ENCODE measurements at places on chromosomes 7 and 10. TPM values are rescaled to one million over a fixed set of nuclear protein-coding genes. Genes with fewer than 3 reads are reported as not detected.
A peak's percentile ranks its signal among the peaks of the same experiment; 100 is the strongest.

The FKBP6 gene
- not detected for total RNA-seq

The CASD1 gene
- 19.4 TPM for total RNA-seq

The STX1A gene
- 15.9 TPM for total RNA-seq

The AGAP4 gene
- 3.8 TPM for total RNA-seq

The OTUD1 gene
- 11.5 TPM for total RNA-seq

The DOCK1 gene
- 106 TPM for total RNA-seq

DNA sequence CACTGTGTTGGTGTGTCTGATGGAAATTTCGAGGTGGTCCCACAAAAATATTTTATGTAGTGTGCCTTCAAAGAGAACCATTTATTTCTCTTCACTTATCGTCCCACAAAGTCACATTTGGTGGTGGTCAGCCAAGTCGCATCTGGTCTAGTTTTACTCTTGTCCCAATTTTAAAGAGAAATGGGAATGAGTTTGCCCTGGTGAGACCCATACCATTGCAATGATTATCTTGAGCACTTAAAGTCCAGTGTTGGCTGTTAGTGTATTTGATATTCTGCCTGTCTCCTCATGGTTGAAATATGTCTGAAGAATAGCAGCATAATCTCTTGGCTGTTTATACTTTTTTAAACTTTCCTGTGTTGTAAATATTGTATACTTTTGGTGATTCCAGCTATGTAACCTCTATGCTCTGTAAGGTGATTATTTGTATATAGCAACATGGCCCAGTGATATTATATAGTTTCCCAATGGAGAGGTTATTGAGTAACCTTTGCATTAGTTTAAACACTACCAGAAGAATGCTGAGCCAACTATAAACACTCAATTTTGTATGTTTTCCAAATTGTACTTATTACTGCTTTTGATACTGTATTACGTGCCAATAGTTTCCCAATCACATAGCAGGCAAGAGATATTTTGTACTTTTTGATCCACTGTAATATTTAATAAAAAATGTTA lies 172.2 kb downstream of the RTKN2 start:
- H3K27ac ChIP-seq, result peak overlapping the region; percentile 3
- no peaks in the 10 kb centered on the region for H3K27me3 ChIP-seq
- peaks cover 28% of the 10 kb centered on the region for H3K36me3 ChIP-seq
- no peak for DNase-seq
- H3K4me3 ChIP-seq, result no peak overlapping the region
- H3K4me1 ChIP-seq, result peaks cover 49% of the 10 kb centered on the region

- no peaks in the 10 kb centered on the region for H3K27me3 ChIP-seq
- no peak for DNase-seq
- no peak overlapping the region for H3K27ac ChIP-seq
Observed at GRCh38 chr7:47355684-47356083, 226.2 kb downstream of the TNS3 start.

DNA sequence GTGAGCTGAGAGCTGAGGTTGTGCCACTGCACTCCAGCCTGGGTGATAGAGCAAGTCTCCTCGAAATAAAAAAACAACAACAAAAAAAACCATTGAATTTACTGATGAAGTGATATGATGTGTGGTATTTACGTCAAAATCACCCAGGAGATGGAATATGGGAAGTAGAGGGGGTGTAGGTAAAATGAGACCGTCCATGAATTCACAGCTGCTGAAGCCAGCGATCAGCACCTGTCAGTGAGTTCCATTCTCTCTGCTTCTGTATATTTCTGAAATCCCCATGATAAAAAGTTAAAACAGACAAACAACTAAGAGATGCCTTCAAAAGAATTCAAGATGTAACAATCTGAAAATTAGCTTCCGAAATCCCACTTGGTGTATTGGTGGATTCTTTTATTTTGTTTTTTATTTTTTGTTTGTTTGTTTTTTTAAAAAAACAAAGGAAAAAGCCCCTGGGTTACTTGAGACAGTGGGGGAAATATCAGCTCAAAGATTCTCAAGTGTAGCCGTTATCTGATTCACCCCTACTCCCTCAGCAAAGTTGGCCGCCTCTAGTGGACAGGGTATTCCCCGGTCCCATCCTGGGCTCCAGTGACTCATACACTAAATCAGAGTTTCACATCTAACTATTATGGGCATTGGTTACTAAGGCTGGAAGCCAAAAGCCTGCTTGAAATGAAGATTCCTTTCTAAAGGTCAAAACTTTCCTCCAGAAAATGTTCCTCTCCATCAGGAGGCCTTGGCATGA lies 76.4 kb downstream of the MAP3K8 start:
- H3K27ac ChIP-seq, result peak overlapping the region; percentile 6
- H3K4me3 ChIP-seq, result no peak overlapping the region
- H3K36me3 ChIP-seq, result no peaks in the 10 kb centered on the region
- H3K27me3 ChIP-seq, result no peaks in the 10 kb centered on the region
- H3K4me1 ChIP-seq, result peaks cover 14% of the 10 kb centered on the region

GRCh38 chr7:55092186-55092974 lies 73.6 kb downstream of the EGFR start:
- no peak overlapping the region for H3K4me3 ChIP-seq
- DNase-seq, result no peak
- H3K36me3 ChIP-seq, result peaks cover 4% of the 10 kb centered on the region
- H3K4me1 ChIP-seq, result peaks cover 18% of the 10 kb centered on the region

- no peaks in the 10 kb centered on the region for H3K4me1 ChIP-seq
- H3K27ac ChIP-seq, result no peak overlapping the region
- no peak for DNase-seq
- no peaks in the 10 kb centered on the region for H3K36me3 ChIP-seq
- H3K27me3 ChIP-seq, result no peaks in the 10 kb centered on the region
Observed at GRCh38 chr7:144653449-144653848, 182.4 kb downstream of the TPK1 start.

GRCh38 chr10:132439025-132439388 lies 42.0 kb downstream of the PWWP2B start:
- H3K4me3 ChIP-seq, result no peak overlapping the region
- H3K4me1 ChIP-seq, result no peaks in the 10 kb centered on the region
- no peak overlapping the region for H3K27ac ChIP-seq
- no peaks in the 10 kb centered on the region for H3K36me3 ChIP-seq
- H3K27me3 ChIP-seq, result no peaks in the 10 kb centered on the region

- no peaks in the 10 kb centered on the region for H3K4me1 ChIP-seq
- peaks cover 13% of the 10 kb centered on the region for H3K27me3 ChIP-seq
- H3K4me3 ChIP-seq, result no peak overlapping the region
- no peak overlapping the region for H3K27ac ChIP-seq
- DNase-seq, result peak; percentile 29
- no peaks in the 10 kb centered on the region for H3K36me3 ChIP-seq
Observed at GRCh38 chr7:155597753-155598140, 46.7 kb upstream of the RBM33 start.

DNA sequence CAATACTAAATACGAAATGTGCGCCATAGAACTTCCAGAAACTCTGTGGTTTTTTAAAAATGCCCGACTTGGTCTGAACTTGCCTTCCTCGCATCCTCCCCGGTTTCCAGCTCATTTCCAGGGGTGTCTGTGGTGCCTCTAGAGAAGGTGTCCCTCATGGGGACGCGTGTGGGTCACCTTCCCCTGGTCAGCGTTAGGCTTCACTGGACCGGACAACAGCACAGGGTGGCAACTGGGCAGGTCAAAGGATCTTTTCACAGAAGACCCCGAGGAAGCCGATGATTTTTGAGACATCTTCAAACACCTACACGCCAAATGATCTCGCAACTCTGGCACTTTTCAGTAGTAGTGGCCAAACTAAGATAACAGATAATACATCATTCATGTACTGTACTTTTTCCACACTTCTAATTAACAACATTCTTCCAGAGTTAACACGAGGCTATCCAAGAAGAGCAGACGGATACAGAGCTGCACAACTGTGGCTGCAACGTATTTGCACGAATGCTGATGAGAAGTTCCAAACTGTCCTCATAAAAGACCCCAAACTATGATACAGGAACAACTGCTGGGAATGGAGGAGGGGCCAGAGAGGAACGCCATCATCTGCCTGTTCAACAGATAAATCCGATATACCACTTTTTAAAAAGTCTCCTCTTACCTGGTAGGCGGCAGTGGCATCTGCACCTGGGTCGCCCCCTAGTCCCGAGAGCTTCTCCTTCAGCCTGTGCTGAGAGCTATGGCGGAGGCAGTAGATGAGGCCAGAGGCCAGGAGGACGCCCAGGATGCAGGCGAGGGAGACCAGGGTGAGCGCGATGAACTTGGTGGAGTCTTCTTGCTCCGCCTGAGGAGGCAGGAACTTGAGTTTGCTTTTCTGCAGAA lies 345.5 kb downstream of the DNAJB6 start:
- no peak overlapping the region for H3K27ac ChIP-seq
- no peaks in the 10 kb centered on the region for H3K36me3 ChIP-seq
- peaks cover 38% of the 10 kb centered on the region for H3K27me3 ChIP-seq
- no peaks in the 10 kb centered on the region for H3K4me1 ChIP-seq
- DNase-seq, result no peak
- H3K4me3 ChIP-seq, result no peak overlapping the region

GRCh38 chr10:6781133-6781770 lies 201.2 kb upstream of the PRKCQ start:
- peaks cover 8% of the 10 kb centered on the region for H3K4me1 ChIP-seq
- H3K27ac ChIP-seq, result no peak overlapping the region
- no peaks in the 10 kb centered on the region for H3K27me3 ChIP-seq
- no peak for DNase-seq
- H3K4me3 ChIP-seq, result no peak overlapping the region

DNA sequence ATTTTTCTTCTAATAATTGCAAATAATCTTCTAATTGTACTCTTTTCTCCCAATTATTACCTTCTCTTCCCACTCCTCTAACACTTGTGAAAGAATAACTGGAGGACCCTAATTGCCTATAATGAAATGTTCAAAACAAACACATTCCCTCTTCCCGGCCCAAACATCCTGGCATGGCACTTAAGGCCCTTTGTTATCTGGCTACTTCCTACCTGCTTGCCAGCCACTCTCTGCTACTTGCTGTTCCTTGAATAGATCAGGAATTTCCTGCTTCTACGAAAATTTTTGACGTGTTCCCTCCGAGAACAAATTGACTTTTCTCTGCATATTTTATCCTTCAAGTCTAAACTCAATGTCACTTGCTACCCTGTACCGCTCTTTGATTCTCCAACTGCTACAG lies 56.1 kb upstream of the NOBOX start:
- H3K4me1 ChIP-seq, result no peaks in the 10 kb centered on the region
- no peak overlapping the region for H3K27ac ChIP-seq
- H3K4me3 ChIP-seq, result no peak overlapping the region
- H3K36me3 ChIP-seq, result no peaks in the 10 kb centered on the region
- DNase-seq, result no peak

DNA sequence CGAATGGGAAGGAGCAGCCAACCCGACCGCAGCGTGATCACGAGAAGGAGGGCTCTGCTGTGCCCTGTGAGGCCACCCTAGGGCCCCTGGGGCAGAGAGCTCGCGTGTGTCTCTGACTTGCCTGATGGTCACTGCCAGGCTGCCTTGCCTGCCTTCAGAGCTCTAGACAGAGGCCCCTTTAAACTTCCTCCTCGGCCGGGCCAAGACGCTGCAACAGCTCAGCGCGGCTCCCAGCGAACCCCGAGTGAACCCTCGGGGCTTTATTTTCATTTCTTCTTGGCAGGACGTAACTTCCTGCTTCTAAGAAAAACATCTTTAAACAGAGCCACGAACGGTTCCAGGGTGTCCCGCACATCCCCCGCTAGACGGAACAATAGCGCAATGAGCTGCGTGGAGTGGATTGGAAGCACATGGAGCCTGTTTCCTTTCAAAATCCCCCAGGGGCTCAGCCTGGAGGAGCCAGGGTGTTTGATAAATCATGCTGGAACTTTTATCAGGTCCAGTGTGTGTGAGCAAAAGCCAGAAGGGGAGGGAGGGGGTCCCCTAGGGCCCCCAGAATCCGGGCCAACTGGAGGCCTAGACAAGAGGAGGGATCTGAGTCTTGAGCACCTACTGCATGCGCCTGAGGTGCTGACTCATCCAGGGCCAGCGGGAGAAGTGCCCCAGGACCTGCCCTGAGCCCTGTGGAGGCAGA lies 134.1 kb upstream of the GDF10 start:
- H3K36me3 ChIP-seq, result no peaks in the 10 kb centered on the region
- H3K27me3 ChIP-seq, result no peaks in the 10 kb centered on the region
- peak; percentile 77 for DNase-seq
- peaks cover 34% of the 10 kb centered on the region for H3K4me1 ChIP-seq

DNA sequence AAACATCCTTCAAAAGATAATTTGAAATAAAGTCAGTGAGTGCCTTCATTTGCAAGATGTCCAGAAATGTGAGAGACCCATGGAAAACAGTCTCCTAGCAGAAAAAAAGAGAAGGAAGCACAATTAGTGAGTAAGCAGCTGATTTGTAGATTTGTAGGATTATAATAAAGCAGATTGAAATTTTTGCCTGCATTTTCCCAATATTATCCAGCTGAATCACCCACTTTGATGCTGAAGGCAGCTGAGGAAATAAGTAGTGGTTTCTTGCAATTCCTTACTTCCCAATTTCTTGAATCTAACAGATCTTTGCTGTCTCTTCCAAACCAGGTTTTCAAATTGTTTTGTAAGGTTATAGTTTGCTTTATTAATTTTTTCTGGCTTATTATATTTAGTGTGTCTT lies 181.4 kb downstream of the GNAT3 start:
- H3K36me3 ChIP-seq, result no peaks in the 10 kb centered on the region
- no peak overlapping the region for H3K27ac ChIP-seq
- H3K4me1 ChIP-seq, result peaks cover 5% of the 10 kb centered on the region
- no peak overlapping the region for H3K4me3 ChIP-seq

DNA sequence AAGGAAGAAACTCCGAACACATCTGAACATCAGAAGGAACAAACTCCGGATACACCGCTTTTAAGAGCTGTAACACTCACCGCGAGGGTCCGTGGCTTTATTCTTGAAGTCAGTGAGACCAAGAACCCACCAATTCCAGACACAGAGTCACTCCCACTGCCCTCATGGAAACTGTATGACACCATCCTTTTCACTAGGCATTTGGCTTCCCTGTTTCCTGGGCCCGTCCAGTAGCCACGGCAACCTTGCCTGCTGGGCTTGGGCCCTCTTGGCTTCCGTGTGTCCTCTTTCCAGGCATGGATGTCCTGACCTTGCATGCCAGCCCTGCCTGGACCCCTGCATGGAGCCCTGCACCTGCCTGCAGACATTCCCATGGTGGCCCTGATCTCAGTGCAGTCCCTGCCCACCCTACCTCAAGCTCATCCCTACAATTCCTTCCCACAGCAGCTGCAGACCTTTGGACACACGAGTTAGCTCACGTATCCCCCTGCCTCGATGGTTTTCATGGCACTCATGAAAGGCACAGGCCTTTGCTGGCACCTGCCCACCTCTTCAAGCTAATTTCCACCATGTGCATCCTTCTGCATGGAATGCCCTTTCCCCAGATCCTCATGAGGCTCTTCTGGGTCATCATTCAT lies 6.7 kb downstream of the SH2D4B start:
- no peak overlapping the region for H3K4me3 ChIP-seq
- H3K4me1 ChIP-seq, result no peaks in the 10 kb centered on the region
- H3K27ac ChIP-seq, result no peak overlapping the region

GRCh38 chr10:6738112-6738768 lies 158.2 kb upstream of the PRKCQ start:
- no peak overlapping the region for H3K27ac ChIP-seq
- peaks cover 13% of the 10 kb centered on the region for H3K4me1 ChIP-seq
- peaks cover 3% of the 10 kb centered on the region for H3K27me3 ChIP-seq
- DNase-seq, result no peak

- H3K4me1 ChIP-seq, result peaks cover 14% of the 10 kb centered on the region
- no peak overlapping the region for H3K4me3 ChIP-seq
- H3K36me3 ChIP-seq, result no peaks in the 10 kb centered on the region
- H3K27me3 ChIP-seq, result no peaks in the 10 kb centered on the region
Observed at GRCh38 chr10:34717429-34717828, 97.7 kb downstream of the PARD3 start.

- H3K4me3 ChIP-seq, result no peak overlapping the region
- no peaks in the 10 kb centered on the region for H3K36me3 ChIP-seq
- no peaks in the 10 kb centered on the region for H3K27me3 ChIP-seq
- no peak overlapping the region for H3K27ac ChIP-seq
- DNase-seq, result no peak
Observed at GRCh38 chr7:132140341-132140740, 435.9 kb downstream of the PLXNA4 start.

GRCh38 chr10:45374350-45375052 lies 485 bp downstream of the ALOX5 start:
- H3K36me3 ChIP-seq, result no peaks in the 10 kb centered on the region
- H3K4me1 ChIP-seq, result no peaks in the 10 kb centered on the region
- H3K27me3 ChIP-seq, result peaks cover 40% of the 10 kb centered on the region
- H3K4me3 ChIP-seq, result no peak overlapping the region

Data from osteoblast (primary cell).